CD4-positive, alpha-beta memory T cell (primary cell): ENCODE measurements at places on chromosomes 2 and 18. TPM values are rescaled to one million over a fixed set of nuclear protein-coding genes. Genes with fewer than 3 reads are reported as not detected.

The UGT1A5 gene
- total RNA-seq: not detected

The ZBTB7C gene
- not detected for total RNA-seq

The ABCG8 gene
- not detected for total RNA-seq

The ARPC2 gene
- 414 TPM for total RNA-seq

The DSG4 gene
- not detected for total RNA-seq

The DSC3 gene
- not detected for total RNA-seq

The M1AP gene
- total RNA-seq: not detected

The MOGAT1 gene
- not detected for total RNA-seq

The SRD5A2 gene
- not detected for total RNA-seq

The TCF7L1 gene
- not detected for total RNA-seq

DNA sequence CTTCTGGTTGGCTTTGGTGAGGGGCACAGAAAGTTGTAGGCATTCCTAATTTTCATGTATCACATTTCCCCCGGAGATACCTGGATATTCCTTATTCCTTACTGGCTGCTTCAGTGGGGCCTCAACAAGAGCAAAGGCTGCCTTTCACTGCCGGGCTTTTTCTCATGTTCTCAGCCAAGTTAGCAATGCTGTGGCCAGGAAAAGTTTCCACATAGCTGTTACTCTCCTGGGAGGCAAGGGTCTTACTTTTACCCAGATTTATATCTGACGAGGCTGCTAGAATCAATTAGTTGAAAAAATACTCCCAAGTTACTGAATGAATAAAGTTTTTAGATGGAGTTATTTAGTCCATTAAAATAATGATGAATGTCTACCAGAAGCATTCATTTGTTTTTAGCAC is 230.5 kb downstream of the ZNF407 start:
- DNase-seq: no peak

- DNase-seq: no peak
Observed at GRCh38 chr2:43737097-43737854, 36.6 kb upstream of the DYNC2LI1 start.

- DNase-seq: no peak
Observed at GRCh38 chr18:44731530-44732237, 51.0 kb downstream of the SETBP1 start.

- no peak for DNase-seq
Observed at GRCh38 chr18:76952747-76953146, 130.4 kb downstream of the ZNF236 start.

GRCh38 chr2:228652366-228652765 is 470.9 kb upstream of the SPHKAP start:
- DNase-seq: no peak

DNA sequence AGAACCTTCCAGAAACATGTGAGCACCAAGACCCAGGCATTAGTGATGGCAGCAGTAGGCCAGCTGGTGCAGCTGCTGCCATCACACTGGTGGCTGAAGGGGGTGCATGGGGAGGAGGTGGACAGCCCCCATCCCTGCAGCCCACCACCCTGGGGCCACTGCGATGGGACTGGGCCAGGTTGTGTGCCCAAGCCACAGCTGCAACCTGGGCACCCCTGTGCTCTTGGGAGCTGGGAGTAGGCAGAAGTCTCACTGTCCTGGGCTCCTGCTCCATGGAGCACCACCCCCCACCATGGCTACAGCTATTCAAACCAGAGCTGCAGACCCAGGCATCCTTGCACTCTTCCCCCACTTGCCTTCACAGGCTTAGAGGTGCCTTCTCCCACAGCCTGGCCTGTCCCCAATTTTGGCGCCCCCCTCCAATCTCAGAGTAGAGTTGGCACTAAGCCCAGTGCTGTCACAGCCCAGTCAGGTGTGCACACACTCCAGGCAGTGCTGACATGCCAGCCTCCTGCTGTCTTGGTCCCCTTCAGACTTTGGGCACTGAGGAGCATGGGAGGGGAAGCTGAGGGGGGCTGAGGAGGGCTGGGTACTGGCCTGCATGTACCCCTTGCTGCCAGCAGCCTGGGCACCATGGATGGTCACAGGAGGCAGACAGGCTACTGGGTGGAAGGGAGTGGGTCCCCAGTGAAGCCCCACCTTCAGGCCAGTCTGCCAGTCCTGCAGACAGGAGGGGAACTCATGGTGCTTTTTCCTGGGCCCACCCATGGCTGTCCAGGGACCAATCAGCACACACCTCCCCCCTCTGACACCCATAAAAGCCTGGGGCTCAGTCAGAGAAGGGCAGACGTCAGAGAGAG is 67.1 kb downstream of the CYP26B1 start:
- no peak for DNase-seq

DNA sequence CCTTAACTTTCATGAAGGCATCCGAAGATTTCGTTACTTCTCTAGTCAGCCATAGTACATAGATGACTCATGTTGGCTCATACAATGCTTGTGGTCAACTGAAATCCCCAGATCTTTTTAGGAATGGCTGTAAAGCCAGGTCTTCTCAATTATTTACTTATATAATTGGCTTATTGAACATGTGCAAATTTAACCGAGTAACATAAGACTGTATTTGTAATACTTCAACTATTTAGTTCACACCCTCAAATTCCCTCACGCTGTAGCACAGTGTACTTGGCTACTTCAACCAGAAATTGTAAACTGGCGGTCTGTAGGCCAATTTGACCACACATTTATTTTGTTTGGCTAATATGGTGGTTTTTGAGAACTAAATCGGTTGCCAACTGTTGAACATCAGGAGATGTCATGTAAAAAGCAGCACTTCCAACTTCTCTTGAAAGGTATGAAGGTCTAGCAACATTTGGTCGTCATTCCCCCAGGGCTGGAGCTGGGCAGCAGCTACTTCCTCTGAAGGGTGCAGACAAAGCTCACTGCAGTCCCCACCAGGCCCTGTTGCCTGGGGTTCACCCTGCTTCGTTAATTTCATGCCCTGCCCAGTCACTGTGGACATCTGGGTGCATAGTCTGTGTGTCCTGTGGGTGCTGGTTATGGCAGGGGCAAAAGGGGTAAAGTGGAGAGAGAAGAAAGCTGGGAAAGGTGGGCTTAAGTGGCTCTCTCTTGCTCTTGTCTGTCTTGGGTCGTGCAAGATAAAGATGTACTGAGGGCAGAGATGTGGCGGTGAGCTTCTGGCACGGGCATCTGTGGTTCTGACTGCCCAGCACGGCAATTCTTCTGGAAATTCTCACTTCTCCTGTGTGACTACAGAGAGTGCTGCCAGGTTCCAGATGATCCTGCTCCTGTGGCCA is 3.2 kb upstream of the SH3RF3 start:
- DNase-seq: no peak

DNA sequence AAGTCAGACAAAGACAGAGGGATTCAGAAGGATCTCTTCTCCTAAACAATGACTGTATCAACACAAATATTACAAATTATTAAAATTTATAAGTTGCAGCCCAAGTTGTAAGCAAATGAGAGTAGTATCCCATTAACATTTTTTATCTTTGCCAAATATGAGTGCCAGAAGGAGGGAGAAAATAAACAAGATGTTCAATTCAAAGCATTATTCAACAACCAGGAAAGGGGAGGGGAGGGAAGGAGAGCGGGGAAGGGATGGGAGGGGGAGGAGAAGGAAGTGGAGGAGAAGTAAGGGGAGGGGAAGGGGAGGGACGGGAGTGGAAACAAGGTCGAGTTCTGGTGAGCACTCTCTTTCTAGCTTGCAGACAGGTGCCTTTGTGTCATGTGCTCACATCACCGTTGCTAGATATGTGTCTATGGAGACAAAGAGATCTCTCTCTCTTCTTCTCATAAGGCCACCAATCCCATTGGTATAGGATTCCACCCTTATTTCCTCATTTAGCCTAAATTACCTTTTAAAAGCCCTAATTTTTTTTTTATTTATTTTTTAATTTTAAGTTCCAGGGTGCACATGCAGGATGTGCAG is 679.6 kb upstream of the CHAC2 start:
- DNase-seq: no peak

GRCh38 chr18:24023185-24023814 is 8.7 kb downstream of the TTC39C start:
- DNase-seq: no peak

- DNase-seq: no peak
Observed at GRCh38 chr2:103363639-103364038, 601.8 kb downstream of the TMEM182 start.

DNA sequence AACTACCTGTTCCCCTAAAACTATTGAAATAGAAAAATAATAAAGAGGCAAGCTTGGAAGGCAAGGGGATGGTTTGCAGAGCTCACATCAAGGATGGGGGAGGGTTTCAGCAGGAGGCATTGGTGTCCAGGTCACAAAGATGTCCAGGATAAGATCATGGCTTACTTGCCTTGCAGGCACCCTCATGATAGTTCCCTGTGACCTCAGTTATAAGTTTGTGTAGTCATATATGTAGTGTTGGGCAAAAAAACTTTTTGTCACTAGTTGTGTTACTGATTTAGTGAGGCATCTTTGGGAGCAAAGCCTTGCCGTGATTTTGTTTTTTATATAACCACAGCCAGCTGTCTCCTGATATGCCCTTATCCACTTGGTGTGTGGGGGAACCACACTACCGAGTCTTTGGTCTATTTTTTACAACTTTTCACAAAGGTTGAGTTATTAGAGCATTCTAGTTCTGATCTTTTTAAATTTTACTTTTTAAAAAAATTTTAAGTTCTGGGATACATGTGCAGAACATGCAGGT is 53.3 kb downstream of the IL1R2 start:
- DNase-seq: no peak

GRCh38 chr2:72894514-72894913 is 7.3 kb downstream of the SPR start:
- DNase-seq: no peak

GRCh38 chr2:100107906-100108647 is 34.3 kb downstream of the AFF3 start:
- no peak for DNase-seq

DNA sequence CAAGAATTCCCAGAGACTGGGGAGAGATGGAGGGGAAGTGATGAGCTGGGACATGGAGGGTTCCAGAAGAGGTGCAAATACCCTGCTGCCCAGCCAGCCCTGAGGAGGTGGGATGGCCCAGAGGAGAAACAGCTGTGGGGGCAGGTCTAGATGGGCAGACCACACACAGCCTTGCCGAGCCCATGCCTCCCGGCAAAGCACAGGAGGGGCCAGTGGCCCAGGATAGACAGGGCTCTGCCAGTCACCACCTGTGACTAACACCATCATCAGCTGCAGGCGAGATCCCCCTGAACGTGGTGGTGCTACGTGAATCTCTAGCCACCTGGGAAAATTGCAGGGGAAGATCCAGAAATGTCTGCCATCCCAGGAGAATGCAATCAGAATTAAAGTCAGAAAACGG is 39.4 kb downstream of the SCTR start:
- DNase-seq: no peak

- no peak for DNase-seq
Observed at GRCh38 chr2:178804791-178805190, 2.4 kb downstream of the TTN start.

DNA sequence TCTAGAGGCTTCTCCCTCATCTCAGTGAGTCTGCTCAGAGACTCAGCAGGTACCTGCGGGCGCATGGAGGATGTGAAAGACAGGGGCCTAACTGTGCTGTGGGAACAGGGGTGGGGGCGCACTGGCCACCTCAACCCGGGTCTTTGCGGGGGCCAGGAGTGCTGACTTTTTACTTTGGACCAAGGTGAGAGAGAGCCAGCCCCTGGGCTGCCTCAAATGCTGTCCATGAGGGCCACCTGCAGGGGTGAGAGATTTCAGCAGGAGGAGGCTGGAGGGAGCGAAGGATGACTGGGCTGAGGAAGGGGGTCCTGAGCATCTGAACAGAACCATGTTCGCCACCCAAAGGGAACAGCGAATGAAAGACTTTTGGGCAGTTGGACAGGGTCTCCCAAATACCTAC is 129.4 kb downstream of the TNS1 start:
- no peak for DNase-seq

DNA sequence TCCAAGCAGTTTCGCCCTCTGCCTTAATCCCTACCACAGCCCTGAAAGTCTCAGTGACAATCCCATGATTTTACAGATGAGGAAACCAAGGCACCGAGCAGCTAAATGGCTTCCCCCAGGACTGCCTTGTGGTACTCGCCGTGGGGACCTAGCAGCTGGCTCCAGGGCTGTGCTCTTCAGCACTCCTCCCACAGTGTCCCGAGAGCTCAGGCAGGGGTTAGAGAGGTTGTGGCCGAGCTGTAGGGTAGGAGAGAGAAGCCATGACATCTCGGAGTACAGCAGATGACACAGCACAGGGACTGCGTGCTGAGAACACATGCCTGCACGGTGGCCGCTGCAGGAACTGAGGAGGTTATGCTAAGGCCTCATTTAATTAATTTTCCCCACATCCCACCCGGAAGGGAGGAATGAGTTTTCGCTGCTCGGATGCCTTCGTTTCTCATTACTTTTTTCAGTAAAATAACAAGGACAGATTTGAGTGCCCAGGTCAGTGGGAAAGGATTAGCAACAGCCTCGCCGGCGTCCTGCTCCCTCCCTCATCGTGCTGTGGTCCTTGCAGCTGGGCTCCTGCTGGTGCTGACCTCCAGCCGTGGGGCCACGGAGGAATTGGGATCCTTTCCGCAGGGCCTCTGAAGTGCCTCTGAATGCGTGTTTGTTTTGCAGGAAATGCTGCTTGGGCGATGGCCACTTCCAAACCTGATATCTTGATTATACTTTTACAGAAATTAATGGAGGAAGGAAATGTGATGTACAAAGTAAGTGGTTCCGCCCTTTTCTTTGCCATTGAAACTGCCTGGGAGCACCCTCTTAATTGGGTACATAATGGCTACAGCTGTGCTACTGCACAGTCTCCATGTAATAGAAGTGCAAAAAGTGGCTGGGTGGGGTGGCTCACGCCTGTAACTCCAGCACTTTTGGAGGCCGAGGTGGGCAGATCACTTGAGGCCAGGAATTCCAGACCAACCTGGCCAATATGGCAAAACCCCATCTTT is 61.2 kb downstream of the WDSUB1 start:
- no peak for DNase-seq

DNA sequence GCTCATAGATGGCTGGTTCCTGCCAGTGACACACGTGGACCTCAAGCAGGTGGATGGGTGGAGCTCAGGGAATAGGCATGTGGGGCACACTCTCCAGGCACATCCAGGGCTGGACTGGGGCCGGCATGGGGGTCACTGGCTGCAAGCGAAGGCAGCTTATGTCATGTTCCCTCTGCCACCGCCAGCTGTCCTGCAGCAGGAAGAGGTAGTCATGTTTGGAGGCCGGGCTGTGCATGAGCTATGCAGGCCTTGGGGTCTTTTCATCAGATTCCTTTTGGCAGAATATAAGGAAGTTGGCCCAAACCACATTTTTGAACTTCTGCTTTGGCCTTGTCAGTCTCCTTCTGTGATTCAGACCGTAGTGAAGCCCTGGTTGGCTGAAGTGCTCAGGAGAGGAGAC is 61.5 kb downstream of the AGAP1 start:
- no peak for DNase-seq

- DNase-seq: no peak
Observed at GRCh38 chr2:47270421-47270820, 115.3 kb upstream of the STPG4 start.

DNA sequence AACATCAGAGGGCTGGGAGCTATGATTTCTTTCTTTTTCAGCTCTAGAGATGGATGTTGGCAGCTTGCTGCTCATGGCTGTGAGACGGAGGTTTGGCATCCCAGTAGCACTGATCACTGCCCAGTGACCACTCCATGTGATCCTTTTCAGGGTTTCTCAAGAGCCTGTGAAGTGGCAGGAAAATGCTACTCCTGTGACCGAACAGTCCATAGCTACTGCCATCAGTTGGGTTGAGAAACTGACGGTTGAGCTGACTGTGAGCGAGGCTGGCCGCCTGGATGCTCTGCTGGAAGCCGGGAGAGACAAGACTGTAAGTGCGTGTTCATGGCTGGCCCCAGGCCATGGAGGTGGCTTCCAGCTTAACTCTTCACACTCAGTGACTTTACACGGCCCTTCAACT is 34.2 kb downstream of the VWA3B start:
- DNase-seq: no peak
